ENCODE measurements at places on chromosomes 3 and 15. TPM values are rescaled to one million over a fixed set of nuclear protein-coding genes. Genes with fewer than 3 reads are reported as not detected.

- H3K4me3 ChIP-seq: no peak overlapping the region
- no peak overlapping the region for H3K27ac ChIP-seq
- no peaks in the 10 kb centered on the region for H3K36me3 ChIP-seq
Measured at GRCh38 chr3:177459401-177459800, 262.1 kb upstream of the TBL1XR1 start.

DNA sequence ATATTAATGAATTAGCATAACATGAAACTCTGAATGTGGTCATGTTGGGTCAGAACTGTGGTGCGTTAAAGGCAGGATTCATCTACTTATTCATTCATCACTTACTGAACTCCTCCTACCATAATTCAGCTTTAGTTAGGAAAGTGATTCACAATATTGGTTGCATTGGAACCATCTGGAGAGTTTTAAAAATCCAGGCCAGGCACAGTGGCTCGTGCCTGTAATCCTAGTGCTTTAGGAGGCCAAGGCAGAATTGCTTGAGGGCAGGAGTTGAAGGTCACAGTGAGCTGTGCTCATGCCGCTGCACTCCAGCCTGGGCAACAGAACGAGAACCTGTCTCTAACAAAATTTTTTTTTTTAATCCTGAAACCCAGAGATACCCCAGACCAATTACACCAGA is 44.2 kb upstream of the ATG7 start:
- no peak for DNase-seq
- no peak overlapping the region for H3K4me3 ChIP-seq
- H3K27ac ChIP-seq: no peak overlapping the region

- peaks cover 8% of the 10 kb centered on the region for H3K27me3 ChIP-seq
Measured at GRCh38 chr3:150220041-150220440, 188.1 kb upstream of the TSC22D2 start.

DNA sequence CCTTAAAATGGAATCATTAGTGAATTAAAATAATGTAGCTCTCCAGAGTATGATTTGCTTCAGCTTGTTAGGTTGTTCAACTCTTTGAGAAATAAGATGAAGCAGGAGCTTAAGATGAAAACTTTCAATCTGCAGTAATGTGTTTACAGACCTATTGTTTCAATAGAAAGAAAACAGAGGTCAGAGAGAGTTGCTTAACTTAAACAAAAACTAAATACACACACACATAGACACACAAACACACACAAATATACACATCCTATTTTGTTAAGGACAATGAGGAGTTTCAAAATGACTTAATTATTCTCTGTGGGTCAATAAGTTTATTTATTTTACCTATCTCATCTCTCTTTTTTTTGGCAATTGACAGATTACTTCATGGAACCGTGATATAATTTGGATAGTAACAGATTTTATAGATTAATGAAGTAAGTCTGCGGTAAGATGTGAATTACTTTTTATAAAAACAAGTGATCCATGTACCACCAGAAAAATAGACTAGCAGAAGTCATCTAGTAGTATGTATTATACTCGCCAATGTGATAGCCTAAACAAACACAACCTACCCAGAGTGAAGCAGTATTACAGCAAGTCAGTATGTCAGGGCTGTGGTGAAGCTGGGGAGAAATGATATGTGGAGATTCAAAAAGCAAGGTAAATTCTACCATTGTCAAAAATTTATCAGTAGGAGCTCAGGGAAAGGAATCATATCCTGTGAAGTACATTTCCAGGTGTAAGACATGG is 76.7 kb upstream of the DCBLD2 start:
- no peak overlapping the region for H3K27ac ChIP-seq
- H3K27me3 ChIP-seq: no peaks in the 10 kb centered on the region
- no peak for DNase-seq
- no peak overlapping the region for H3K4me3 ChIP-seq
- H3K4me1 ChIP-seq: no peaks in the 10 kb centered on the region

- H3K36me3 ChIP-seq: peaks cover 4% of the 10 kb centered on the region
- H3K27me3 ChIP-seq: no peaks in the 10 kb centered on the region
- H3K27ac ChIP-seq: peak overlapping the region; percentile 95
- DNase-seq: peak; percentile 69
- peak overlapping the region; percentile 87 for H3K4me3 ChIP-seq
Measured at GRCh38 chr15:72227192-72227586, 3.8 kb downstream of the PKM start.

GRCh38 chr15:75641603-75642002 is 1.6 kb upstream of the IMP3 start:
- peaks cover 40% of the 10 kb centered on the region for H3K4me1 ChIP-seq
- no peak overlapping the region for H3K27ac ChIP-seq
- peaks cover 3% of the 10 kb centered on the region for H3K36me3 ChIP-seq
- H3K27me3 ChIP-seq: peaks cover 3% of the 10 kb centered on the region

MYO5C gene
- 1.3 TPM for polyA plus RNA-seq

ALDH1L1 gene
- polyA plus RNA-seq: 0.08 TPM

NAA50 gene
- 79.3 TPM for polyA plus RNA-seq

GOLGA6D gene
- not detected for polyA plus RNA-seq

MGLL gene
- polyA plus RNA-seq: not detected

CFAP91 gene
- polyA plus RNA-seq: 0.59 TPM

ECE2 gene
- not detected for polyA plus RNA-seq

Data from CD4-positive, CD25-positive, alpha-beta regulatory T cell (primary cell).